ENCODE measurements at places on chromosomes 12 and 14. TPM values are rescaled to one million over a fixed set of nuclear protein-coding genes. Genes with fewer than 3 reads are reported as not detected.

DNA sequence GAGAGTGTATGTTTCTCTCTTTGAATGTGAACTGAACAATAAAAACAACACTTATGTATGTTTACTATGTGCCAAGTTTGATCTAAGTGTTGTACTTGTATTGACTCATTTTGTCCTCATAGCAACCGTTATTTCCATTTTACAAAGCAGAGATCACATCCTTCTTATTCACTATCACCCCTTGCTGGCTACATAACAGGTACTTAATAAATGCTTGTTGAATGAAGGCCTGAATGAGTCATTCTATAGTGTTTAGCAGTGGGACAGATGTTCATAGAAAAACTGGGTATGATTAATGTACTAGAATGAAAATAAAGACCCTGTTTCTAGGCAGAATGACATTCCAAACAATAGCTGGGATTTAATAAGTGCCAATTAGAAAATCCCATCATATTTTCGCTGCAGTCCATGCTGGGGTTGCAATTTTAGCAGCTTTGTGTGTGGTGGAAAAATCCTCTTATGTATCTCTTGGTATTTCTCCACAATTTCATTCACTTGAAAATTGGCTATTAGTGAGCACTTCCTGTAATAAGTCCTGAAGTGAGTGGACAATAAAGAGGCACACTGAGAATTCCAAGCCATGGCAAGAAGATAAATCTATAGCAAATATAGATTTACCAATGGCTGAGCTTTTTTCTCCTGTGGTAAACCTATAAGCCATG lies 86.0 kb downstream of the FAR2 start:
- no peak overlapping the region for H3K4me3 ChIP-seq
- H3K27me3 ChIP-seq: no peaks in the 10 kb centered on the region
- H3K36me3 ChIP-seq: no peaks in the 10 kb centered on the region
- no peaks in the 10 kb centered on the region for H3K4me1 ChIP-seq
- DNase-seq: no peak

DNA sequence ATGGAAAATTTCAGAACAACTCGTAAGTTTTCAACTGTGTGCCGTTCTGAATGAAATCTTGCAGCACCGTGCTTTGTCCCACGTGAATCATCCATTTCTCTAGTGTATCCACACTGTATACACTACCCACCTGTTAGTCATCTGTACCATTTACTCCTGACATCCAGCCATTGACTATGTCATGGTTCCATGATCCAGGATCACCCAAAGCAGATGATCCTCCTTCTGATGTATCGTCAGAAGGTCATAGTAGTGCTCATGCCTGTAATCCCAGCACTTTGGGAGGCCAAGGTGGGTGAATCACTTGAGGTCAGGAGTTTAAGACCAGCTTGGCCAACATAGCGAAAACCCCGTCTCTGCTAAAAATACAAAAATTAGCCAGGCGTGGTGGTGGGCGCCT lies 122.9 kb downstream of the PPHLN1 start:
- H3K4me3 ChIP-seq: no peak overlapping the region
- DNase-seq: no peak
- no peaks in the 10 kb centered on the region for H3K4me1 ChIP-seq
- H3K27me3 ChIP-seq: no peaks in the 10 kb centered on the region
- no peak overlapping the region for H3K27ac ChIP-seq
- H3K36me3 ChIP-seq: peaks cover 18% of the 10 kb centered on the region

- no peaks in the 10 kb centered on the region for H3K36me3 ChIP-seq
- H3K4me1 ChIP-seq: no peaks in the 10 kb centered on the region
- H3K4me3 ChIP-seq: no peak overlapping the region
- no peaks in the 10 kb centered on the region for H3K27me3 ChIP-seq
Measured at GRCh38 chr14:89129570-89129969, 287.5 kb downstream of the FOXN3 start.

DNA sequence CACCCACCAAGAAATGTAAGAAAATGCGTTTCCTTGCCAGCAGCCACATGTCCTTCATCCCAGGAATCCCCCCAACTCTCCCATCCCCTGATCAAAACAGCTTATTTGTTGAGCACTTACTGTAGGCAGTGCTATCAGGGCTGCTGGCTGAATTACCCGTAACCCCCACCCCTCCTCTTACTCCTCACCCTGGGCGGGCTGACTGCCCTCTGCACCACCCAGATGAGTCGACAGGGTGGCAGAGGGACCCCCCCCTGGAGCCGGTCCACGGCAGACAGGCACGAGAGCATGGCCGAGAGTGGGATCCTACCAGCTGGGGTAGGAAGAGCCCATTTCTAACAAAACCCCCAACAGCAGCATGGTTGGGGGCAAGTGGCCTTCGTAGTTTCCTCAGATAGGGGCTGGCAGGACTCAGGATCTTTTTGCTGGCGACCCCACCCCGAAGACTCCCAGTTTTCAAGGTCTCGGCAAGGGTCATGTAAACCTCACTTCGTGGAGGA lies 1.1 kb upstream of the RHOF start:
- DNase-seq: no peak
- peaks cover 50% of the 10 kb centered on the region for H3K4me1 ChIP-seq
- H3K27ac ChIP-seq: peak overlapping the region; percentile 88
- H3K4me3 ChIP-seq: peak overlapping the region; percentile 69
- no peaks in the 10 kb centered on the region for H3K27me3 ChIP-seq
- peaks cover 57% of the 10 kb centered on the region for H3K36me3 ChIP-seq

- no peak overlapping the region for H3K4me3 ChIP-seq
- H3K36me3 ChIP-seq: no peaks in the 10 kb centered on the region
- H3K27me3 ChIP-seq: no peaks in the 10 kb centered on the region
- H3K4me1 ChIP-seq: no peaks in the 10 kb centered on the region
- no peak for DNase-seq
Measured at GRCh38 chr12:66944365-66944764, 265.5 kb upstream of the GRIP1 start.

GRCh38 chr12:130098301-130099005 lies 63.8 kb upstream of the FZD10 start:
- no peak overlapping the region for H3K27ac ChIP-seq
- H3K36me3 ChIP-seq: no peaks in the 10 kb centered on the region
- no peak for DNase-seq
- H3K27me3 ChIP-seq: no peaks in the 10 kb centered on the region
- no peak overlapping the region for H3K4me3 ChIP-seq
- H3K4me1 ChIP-seq: no peaks in the 10 kb centered on the region

DNA sequence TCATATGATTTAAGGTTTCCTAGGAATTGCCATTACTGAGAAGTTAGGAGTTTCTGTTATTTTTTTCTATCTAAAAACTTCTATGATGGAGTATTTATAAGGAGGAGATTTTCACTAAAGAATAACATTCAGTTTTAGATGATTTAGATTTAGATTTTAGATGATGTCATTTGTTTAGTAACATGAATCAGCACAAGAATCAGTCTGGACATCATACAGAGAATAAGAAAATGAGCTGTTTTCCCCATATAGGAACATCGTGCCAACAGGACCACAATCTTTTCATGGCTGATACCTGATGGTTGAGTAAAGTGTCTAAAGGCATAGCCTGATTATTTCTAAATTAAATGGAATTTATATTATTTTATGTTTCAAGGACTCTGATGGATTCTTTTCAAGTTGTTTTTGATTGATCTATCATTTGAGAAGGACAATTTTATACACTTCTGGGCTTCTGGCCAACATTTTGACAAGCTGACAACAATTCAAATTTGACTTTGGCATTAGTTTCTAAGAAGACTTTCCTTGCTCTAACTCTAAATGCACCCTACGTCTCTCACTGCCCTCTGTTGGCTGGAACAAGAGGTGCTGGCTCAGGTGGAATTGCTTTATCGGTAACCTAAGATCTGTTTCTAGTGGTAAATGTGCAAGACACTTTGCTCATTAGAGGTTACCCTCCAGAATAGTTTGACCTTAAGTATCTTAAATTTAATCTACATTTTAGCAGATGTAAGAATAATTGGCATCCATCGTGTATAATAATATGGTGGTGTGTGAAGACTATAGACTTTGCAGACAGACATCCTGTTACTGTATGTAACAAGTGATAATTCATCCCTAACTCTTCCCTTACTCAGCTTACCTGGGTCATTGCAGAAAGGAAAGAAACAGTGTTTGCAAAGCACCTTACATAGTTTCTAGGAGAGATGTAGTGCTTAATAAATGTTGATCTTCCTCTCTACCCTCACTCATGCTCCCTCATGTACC lies 42.8 kb upstream of the CPSF6 start:
- no peak overlapping the region for H3K27ac ChIP-seq
- H3K4me1 ChIP-seq: no peaks in the 10 kb centered on the region
- no peaks in the 10 kb centered on the region for H3K36me3 ChIP-seq
- H3K27me3 ChIP-seq: no peaks in the 10 kb centered on the region
- H3K4me3 ChIP-seq: no peak overlapping the region

DNA sequence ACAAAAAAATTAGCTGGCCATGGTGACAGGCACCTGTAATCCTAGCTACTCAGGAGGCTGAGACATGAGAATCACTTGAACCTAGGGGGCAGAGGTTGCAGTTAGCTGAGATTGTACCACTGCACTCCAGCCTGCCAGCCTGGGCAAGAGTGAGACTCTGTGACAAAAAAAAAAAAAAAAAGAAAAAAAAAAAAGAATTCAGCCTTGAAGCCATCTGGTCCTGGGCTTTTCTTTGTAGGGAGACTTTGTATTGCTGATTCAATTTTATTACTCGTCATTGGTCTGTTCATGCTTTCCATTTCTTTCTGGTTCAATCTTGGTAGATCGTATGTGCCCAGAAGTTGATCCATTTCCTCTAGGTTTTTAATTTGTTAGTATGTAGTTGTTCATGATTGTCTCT lies 243.1 kb downstream of the RAD51B start:
- H3K27ac ChIP-seq: no peak overlapping the region
- no peak overlapping the region for H3K4me3 ChIP-seq
- no peaks in the 10 kb centered on the region for H3K4me1 ChIP-seq
- H3K36me3 ChIP-seq: no peaks in the 10 kb centered on the region
- no peak for DNase-seq

GRCh38 chr14:100135073-100135472 lies 24.4 kb downstream of the DEGS2 start:
- no peak for DNase-seq
- H3K4me1 ChIP-seq: no peaks in the 10 kb centered on the region
- H3K36me3 ChIP-seq: peaks cover 98% of the 10 kb centered on the region
- H3K4me3 ChIP-seq: no peak overlapping the region

GDF3 gene
- 0.24 TPM for total RNA-seq

DNA sequence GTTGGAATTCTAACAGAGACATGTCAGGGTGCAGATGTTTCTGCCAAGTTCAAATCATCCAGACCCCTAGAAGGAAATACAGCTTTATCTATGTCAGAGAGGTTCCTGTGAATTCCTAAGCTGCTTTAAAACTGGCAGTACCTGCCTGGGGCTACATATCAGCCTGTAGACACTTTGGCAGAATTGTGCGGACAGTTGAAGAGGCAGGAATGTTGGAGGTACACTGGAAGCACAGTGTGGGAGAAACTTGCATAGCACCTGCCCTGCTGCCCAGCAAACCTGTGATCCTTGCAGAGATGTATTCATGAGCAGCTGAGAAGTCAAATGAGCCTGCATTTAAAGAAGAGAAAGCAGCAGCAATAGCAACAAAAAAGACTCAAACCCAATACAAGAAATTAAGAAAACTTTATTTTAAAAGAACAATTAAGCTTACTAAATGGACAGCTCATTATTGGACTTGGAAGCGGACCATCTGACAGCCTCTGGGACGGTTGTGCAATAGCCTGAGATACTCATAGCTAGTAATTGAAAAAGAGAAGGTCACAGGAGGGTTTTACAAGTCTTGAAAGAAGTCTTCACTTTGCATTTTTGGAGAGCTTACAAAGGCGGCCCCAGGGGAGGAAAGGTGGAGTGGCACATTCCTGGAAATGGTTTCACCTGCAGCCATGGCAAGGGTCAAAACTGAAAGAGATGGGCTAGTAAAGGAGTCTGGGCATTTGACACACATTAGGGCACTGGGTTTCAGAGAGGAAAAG lies 280.9 kb upstream of the FLRT2 start:
- no peak overlapping the region for H3K27ac ChIP-seq
- DNase-seq: no peak
- H3K36me3 ChIP-seq: no peaks in the 10 kb centered on the region
- H3K4me1 ChIP-seq: no peaks in the 10 kb centered on the region
- H3K4me3 ChIP-seq: no peak overlapping the region

- no peaks in the 10 kb centered on the region for H3K36me3 ChIP-seq
- DNase-seq: no peak
- no peak overlapping the region for H3K4me3 ChIP-seq
- H3K27me3 ChIP-seq: peaks cover 4% of the 10 kb centered on the region
- H3K4me1 ChIP-seq: no peaks in the 10 kb centered on the region
Measured at GRCh38 chr14:96748362-96748761, 48.8 kb upstream of the VRK1 start.

DNA sequence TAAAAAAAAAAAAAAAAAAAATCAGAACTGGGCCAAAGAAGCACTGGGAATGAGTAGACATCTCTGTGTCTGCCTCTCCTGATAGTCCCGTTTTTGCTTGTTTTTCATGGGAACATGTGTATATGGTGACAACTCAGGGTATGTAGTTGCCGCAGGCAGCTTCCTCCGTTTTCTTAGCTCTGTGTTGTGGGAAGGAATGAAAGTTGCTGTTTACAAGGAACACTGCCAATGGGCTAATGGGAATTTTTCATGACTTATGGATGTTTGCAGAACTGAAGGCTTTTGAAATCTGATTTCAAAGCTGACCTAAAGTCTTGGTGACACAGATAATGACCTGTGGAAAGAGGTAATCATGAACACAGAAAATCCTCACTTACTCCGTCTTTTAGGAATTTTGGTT lies 146.4 kb upstream of the BTG1 start:
- H3K4me3 ChIP-seq: no peak overlapping the region
- DNase-seq: no peak
- H3K4me1 ChIP-seq: peaks cover 3% of the 10 kb centered on the region
- H3K27ac ChIP-seq: no peak overlapping the region
- no peaks in the 10 kb centered on the region for H3K36me3 ChIP-seq

DNA sequence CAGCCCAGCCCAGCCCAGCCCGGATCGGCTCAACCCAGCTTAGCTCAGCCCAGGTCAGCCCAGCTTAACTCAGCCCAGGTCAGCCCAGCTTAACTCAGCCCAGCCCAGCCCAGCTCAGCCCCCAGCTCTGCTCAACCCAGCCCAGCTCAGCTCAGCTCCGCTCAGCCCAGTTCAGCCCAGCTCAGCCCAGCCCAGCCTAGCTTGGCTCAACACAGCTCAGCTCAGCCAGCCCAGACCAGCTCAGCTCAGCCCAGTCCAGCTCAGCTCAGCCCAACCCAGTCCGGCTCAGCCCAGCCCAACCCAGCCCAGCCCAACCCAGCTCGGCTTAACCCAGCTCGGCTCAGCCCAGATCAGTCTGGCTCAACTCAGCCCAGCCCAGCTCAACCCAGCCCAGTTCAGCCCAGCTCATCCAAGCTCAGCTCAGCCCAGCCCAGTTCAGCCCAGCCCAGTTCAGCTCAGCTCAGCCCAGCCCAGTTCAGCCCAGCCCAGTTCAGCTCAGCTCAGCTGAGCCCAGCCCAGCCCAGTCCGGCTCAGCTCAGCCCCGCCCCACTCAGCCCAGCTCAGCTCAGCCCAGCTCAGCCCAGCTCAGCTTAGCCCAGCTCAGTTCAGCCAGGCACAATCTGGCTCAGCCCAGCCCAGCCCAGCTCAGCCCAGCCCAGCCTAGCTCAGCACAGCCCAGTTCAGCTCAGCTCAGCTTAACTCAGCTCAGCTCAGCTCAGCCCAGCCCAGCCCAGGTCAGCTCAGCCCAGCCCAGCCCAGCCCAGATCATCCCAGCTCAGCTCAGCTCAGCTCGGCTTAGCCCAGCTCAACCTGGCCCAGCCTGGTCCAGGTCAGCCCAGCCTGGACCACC lies 331.7 kb downstream of the TMEM121 start:
- no peak for DNase-seq
- no peak overlapping the region for H3K4me3 ChIP-seq
- peaks cover 4% of the 10 kb centered on the region for H3K27me3 ChIP-seq
- H3K27ac ChIP-seq: peak overlapping the region; percentile 49

All from thymus (tissue), 14 donors.